Activated CD4-positive, alpha-beta T cell treated with anti-CD3 and anti-CD28 coated beads, Interleukin-2, amount 50 U/mL, for 1 hour (primary cell): ENCODE measurements at places on chromosomes 1 and 21.

DNA sequence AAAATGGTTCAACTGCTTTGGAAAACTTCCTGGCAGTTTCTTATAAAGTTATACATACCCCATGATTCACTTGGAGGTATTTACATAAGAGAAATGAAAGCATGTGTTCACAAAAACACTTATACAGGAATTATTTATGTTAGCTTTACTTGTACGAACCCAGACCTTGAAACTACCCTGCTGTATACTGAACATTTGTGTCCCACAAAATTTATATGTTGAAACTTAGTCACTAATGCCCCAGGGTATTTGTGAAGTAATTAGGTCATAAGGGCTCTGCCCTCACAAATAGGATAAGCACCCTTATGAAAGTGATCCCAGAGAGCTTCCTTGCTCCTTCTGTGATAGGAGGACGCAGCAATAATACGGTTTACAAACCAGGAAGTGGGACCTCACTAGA lies 42.7 kb upstream of the B3GALT2 start:
- no peak for DNase-seq

- no peak for DNase-seq
These were observed 51.1 kb upstream of the RGS21 start for GRCh38 chr1:192265516-192266173.

DNA sequence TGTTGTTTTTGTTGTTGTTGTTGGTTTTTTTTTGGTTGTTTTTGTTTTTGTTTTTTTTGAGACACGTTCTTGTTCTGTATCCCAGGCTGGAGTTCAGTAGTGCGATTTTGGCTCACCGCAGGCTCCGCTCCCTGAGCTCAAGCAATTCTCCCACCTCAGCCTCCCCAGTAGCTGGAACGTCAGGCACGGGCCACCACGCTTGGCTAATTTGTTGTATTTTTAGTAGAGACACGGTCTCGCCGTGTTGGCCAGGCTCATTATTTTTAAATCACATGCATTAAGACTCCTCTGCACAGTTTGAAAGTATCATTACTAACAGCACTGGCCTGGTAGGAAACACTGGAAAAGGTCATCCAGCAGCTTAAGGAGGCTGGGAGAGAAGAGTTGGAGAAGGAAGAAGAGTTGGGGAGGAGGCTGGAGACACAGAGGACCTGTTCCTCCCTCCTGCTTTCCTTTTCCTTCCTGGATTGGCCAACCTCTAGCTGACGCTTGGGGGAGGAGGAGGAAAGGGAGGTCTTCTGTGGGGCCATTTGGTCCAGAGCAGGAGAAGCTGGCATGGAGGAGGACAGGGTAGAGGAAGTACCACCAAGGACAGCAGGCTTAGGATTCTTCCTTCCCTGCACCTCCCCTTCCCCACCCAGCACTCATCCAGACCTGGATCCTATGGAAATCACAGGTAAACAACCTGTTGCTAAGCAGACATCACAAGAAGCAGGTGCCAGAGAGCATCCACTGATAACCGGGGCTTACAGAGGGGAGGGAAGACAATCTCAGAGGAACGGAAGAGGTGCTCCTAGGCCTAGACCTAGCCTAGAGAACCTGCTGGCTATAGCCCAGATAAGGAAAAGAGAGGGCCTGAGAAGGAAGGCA lies 71.9 kb upstream of the GOLT1A start:
- DNase-seq = no peak

GRCh38 chr21:42215942-42216725 lies 2.8 kb upstream of the ABCG1 start:
- DNase-seq = no peak

- DNase-seq = no peak
These were observed 22.2 kb downstream of the MRPL39 start for GRCh38 chr21:25584833-25585676.
